ENCODE measurements at places on chromosomes 4 and X.

DNA sequence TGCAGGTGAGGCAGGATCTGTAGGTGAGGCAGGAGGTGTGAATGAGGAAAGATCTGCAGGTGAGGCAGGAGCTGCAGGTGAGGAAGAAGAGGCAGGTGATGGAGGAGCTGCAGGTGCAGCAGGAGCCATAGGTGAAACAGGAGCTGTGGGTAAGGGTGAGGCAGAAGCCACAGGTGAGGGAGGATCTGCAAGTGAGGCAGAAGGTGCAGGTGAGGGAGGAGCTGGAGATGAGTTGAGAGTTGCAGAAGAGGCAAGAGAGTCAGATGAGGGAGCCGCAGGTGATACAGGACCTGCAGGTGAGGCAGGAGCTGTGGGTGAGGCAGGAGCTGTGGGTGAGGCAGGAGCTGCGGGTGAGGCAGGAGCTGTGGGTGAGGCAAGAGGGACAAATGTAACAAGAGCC lies 27.1 kb upstream of the PNMA3 start:
- no peak for DNase-seq

- DNase-seq, result no peak
These were observed 25.0 kb downstream of the RFC1 start for GRCh38 chr4:39341075-39341725.

- DNase-seq, result no peak
These were observed 499.6 kb downstream of the ACTRT1 start for GRCh38 chrX:127552571-127552970.

DNA sequence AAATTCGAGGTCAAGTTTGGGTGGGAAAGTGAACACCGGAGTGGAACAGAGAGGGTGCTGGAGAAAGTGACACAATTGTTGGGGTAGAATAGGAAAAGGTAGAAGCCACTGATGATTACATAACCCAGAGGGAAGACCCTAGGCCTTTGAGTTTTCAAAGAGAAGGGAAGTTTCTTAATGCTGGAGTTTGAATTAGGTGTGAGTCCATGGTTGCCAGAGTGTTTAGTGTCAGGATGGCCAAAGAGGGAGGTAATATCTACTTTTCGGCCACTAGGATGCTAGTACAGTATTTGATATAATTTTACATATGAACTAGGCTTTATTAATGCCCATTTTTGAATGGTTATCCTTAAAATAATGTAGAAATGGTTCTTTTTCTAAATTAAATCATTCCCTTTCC lies 5.4 kb downstream of the BCORL1 start:
- no peak for DNase-seq

- no peak for DNase-seq
These were observed 322.8 kb upstream of the FAT1 start for GRCh38 chr4:187046471-187046870.
